ENCODE measurements at places on chromosomes 12 and 14. TPM values are rescaled to one million over a fixed set of nuclear protein-coding genes. Genes with fewer than 3 reads are reported as not detected.

Gene B4GALNT3
- 3.7 TPM for total RNA-seq

Gene SPX
- total RNA-seq, result 1.6 TPM

DNA sequence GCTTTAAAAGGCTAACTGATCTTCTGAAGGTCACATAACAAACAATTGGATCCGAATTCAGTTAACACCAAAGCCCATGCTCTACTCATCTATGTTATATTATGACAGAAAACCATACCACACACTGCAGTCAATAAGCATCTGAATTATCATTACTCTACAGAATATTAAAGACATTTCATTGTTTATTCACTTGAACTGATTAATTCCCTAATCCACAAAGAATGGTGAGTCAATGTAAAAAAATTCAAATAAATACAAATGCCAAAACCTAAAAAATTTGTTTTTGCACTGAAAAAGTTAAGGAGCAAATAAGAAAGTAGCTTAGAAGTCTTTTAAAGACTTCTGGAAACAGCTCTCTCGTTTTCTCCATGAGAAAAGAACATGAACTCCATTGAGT, 13.7 kb downstream of the NID2 start:
- DNase-seq, result no peak

DNA sequence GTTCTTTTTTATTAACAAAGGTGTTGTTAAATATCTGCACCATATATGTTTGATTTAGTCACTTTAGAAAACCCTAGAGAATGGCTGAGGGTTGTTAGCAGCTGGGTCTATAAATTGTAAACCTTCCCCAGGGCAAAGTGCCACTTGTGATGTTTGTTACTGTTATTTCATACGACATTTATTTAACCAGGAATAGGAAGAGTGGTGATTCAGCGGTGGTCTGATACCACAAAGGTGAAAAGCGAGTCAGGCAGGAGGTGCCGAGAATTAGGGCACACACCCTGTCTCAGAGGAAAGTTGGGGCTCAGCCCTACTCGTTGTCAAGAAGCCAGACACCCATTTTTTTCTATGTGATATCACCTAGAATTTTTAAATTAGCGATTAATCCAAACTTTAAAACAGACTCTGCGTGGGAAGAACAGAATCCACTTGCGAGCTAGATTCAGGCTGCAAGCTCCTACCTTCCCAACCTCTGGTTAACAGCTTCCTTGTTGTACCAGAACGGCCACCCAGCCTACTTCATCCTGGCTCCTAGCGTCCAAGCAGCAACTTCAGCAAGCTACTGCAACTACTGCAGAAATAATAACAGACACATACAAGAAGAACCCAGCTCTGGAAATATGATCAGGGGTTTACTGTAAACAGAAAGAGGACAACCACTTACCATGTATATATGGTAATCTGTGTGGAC, 126.7 kb downstream of the TMEM132D start:
- DNase-seq, result no peak

Gene CACNA2D4
- 7.2 TPM for total RNA-seq

DNA sequence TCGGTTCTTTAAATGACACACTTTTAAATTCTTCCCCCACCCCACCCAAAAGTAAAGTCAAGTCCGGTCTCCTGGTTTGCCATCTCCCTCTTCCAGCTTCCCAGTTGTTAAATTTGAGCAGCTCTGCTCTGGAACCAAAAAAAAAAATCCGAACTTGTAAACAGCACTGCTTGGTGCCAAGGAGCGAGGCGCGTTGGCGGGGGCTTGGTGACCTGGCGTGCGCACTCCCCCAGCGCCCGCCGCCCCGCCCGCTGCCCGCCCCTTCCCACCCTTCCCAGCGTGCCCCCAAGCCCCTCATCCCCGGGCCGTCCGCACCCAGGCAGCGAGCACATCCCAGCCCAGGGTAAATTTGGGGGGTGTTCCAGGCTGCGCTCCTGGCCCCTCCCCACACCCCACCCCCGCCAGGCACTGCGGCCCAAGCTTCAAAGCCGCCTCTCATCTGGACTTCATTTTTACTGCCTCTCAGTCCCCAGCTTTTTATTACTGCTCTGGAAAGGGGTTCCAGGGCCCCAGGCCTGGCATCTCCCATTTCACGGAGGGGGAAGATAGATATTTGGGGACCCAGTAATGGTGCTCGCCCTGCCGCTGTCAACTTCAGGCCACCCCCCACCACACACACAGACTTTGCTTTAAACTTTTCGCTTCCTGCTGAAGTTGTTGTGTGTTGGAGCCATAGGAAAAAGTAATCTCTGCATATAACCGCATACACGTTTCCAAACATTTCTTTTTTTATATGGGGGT, 11.7 kb upstream of the ITGB7 start:
- no peak for DNase-seq

DNA sequence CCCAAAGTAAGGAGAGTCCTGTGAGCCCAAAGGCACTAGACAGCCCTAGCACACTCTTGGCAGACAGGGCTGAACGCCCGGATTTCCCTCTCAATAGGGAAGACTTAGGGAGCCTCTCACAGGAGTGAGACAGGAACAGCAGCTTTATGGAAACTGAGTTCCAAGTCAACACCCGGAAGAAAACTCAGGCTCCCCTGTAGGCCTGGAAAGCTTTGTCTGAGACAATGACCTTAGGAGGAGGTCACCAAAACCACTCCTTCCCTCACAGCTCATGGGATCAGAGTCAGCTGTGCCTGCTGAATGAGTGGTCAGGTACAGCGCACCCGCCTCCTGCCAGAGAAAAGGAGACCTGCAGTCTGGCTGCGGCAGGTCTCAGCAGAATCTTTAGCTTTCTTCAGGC, 229.5 kb downstream of the CACNA1C start:
- no peak for DNase-seq

DNA sequence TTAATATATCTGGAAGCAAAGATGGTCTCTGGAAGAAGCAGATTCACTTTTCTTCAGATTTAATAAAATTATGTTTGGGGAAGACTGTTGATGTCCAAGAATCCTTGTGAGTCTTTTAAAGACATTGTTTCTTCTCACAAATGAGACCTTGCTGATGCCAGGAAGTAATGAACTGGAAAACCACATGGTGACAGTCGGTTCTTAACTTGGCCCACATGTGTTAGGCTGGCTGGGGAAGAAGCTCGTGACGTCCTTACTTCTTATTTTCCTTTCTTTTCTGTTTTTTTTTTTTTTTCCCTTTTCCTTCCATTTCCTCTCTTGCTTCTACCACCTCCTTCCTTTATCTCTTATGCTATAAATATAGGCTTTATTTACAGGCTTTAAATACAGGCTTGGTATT, 950.2 kb downstream of the BCL11B start:
- DNase-seq, result no peak

Gene SLC35F4
- total RNA-seq, result not detected

DNA sequence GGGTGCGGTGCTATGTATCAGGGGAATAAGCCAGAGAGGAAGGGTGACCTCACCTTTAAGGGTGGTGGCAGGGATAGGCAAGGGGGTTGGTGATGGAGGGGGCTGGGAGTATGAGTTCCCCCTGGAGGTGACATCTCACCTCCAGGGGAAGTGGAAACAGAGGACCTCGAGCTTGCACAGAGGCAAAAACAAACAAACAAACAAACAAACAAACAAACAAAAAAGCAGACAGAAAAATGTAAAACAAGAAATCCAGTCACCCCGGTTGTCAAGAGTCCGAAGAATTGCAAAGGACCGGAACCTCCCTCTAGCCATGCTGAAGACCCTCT, 112.2 kb upstream of the MYL2 start:
- no peak for DNase-seq

GRCh38 chr12:116353958-116354357, 76.5 kb upstream of the MED13L start:
- DNase-seq, result no peak

GRCh38 chr12:4212845-4213244, 60.7 kb upstream of the CCND2 start:
- DNase-seq, result no peak

DNA sequence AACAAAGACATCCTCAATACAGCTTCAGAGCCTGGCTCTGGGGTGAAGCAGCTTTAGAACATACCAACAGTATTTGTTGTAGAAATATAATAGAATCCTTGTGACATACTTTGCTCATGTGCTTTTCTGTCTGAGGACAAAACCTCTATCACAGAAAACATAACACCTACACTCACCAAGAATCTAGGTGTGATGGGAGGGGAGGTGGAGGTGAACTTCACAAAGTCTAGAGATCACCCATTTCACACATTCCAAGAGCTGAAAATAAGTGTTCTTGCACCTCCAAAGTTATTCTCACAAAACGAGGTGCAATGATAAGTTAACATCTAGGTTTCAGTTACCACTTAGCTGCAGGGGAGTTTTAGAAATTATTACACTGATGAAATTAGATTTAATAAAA, 32.7 kb upstream of the BTG1 start:
- DNase-seq, result no peak

Gene NYNRIN
- 0.14 TPM for total RNA-seq

DNA sequence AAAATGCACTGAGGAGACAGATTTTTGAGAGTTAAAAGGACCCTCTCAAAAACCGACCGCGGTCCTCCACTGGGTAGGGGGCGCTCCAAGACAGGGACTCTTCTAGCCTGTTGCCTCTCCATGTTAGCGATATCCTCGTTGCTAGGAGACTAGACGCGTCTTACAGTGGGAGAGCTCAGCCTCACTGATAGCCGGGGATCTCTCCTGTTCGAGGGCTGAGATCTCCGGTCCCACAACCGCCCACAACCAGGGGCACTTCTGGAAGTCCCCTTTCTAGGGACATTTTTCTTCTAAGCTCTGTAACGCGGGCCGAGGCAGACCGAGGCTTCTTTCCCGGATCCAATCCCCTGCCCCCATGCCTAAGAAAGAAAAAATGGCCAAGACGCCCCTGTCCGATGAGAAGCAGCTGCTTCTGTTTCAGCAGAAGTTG, 21.3 kb downstream of the FKBP11 start:
- peak; percentile 83 for DNase-seq

GRCh38 chr12:107241411-107241810, 148.1 kb upstream of the CRY1 start:
- DNase-seq, result no peak

DNA sequence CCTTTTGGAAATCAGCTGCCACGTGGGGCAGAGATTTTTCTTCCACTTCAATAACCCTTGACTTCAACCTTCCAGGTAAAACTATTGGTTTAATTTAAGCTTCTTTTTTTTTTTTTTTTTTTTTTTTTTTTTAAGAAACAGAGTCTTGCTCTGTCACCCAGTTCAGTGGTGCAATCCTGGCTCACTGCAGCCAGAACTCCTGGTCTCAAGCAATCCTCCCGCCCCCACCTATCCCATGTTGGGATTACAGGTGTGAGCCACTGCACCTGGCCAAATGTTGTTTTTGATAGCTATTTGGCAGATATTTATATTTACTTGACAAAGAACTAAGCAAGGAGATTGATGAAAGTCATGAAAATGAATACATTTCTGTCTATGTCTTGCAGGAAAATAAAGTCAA, 65.1 kb downstream of the SINHCAF start:
- DNase-seq, result no peak

GRCh38 chr12:25051171-25051570, 102.3 kb upstream of the BCAT1 start:
- peak; percentile 34 for DNase-seq

DNA sequence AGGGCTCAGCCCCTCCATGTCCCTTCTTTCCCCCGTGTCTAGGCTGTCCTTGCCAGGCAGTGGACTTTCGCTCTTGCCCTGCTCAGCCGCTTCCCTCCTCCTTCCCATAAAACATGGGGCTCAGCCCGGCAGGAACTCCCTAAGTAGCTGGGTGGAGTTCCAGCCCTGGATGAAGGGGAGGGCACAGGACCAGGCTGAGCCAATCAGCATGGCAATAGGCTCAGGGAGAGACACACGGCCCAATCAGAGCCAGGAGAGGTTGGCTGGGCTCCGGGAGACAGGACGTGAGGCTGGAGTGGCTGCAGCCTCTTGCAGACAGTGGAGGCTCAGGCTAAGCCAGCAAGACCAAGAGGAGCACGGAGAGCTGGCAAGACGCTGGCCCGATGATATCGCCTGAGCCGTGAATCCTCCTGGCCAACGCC, 54.3 kb downstream of the GALNT9 start:
- DNase-seq, result no peak

DNA sequence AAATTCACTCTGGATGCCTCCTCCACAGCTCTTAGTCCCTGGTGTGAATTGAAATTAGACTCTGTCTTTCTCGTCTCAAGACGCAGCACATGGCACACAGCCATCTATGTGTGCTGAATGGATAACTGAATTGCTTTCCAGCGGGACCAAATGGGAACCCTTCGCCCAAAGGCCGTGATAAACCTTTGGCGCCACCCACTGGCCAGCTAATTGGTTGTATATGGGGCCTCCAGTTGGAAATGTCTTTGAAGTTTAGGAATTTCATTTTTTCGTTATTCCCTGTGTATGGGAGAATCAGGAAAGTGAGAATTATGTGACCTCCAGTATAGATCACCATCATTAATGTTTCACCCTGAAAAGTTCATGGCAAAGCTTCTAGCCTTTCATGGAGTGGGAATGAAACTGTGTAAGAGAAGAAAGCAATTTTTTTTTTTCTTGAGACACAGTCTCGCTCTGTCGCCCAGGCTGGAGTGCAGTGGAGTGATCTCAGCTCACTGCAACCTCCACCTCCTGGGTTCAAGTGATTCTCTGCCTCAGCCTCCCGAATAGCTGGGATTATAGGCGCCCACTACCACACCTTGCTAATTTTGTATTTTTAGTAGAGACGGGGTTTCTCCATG, 9.8 kb upstream of the HSP90AA1 start:
- DNase-seq, result peak; percentile 58

- no peak for DNase-seq
These were observed 1036.2 kb upstream of the FLRT2 start for GRCh38 chr14:84493779-84494178.

DNA sequence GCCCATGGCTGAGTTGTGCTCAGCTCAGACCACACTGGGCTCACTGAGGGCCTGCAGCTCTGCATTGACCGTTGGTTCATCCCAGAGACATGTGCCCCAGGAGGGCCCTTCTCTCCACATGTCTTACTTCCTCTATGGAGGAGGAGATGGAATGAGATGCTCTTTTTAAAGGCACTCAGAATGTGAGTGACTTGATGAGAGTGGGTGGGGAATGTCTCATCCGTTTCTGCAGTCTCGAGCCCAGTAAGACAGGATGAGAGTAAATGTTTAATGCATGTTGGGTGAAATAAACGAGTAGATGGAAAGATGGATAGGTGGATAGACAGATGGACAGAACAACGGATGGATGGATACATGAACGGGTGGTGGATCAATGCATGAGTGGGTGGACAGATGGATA, 68.8 kb upstream of the NOS1 start:
- DNase-seq, result no peak

GRCh38 chr14:69323266-69323998, 63.5 kb downstream of the GALNT16 start:
- DNase-seq, result no peak

- DNase-seq, result no peak
These were observed 59.9 kb downstream of the STON2 start for GRCh38 chr14:81340201-81340600.

DNA sequence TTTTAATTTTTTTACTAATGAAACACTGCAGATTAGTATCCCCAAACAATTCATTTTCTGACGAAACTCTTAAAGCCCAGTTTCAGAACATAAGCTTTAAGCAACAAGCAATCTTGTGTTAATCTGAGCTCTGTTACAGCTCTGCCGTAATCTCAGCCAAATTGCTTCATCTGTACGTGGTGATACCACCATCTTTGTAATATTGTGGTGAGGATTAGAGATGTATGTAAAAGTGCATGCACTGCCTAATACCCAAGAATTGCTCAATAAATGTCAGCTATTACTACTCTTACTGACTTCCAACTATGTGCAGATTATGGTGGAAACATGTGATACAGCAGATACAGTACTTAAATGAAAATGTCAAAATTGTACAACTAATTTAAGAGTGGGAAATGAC, 1.8 kb downstream of the AKAP5 start:
- no peak for DNase-seq

Gene IL22
- total RNA-seq, result 0.89 TPM

- no peak for DNase-seq
These were observed 18.2 kb downstream of the ANKRD9 start for GRCh38 chr14:102491366-102491765.

- no peak for DNase-seq
These were observed 41.0 kb downstream of the GRIN2B start for GRCh38 chr12:13940335-13940865.

Measured in activated T-cell treated with anti-CD3 and anti-CD28 coated beads, Interleukin-2, amount 50 U/mL, for 72 hours (primary cell).